NCI-H2081 treated with DMSO at 0.1 percent for 48 hours (cell line): ENCODE measurements at places on chromosomes 6 and 20.

GRCh38 chr6:159151266-159151855 lies 17.8 kb upstream of the FNDC1 start:
- no peak for DNase-seq

DNA sequence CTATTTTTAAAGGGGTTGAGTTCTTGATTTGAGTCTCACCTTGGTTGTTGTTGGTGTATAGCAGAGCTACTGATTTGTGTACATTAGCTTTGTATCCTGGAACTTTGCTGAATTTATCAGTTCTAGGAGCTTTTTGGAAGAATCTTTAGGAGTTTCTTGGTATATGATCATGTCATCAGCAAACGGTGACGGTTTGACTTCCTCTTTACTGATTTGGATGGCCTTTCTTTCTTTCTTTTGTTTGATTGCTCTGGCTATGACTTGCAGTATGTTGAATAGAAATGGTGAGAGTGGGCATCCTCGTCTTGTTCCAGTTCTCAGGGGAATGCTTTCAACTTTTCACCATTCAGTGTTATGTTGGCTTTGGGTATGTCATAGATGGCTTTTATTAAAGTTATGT lies 64.0 kb downstream of the CDYL start:
- DNase-seq: no peak

DNA sequence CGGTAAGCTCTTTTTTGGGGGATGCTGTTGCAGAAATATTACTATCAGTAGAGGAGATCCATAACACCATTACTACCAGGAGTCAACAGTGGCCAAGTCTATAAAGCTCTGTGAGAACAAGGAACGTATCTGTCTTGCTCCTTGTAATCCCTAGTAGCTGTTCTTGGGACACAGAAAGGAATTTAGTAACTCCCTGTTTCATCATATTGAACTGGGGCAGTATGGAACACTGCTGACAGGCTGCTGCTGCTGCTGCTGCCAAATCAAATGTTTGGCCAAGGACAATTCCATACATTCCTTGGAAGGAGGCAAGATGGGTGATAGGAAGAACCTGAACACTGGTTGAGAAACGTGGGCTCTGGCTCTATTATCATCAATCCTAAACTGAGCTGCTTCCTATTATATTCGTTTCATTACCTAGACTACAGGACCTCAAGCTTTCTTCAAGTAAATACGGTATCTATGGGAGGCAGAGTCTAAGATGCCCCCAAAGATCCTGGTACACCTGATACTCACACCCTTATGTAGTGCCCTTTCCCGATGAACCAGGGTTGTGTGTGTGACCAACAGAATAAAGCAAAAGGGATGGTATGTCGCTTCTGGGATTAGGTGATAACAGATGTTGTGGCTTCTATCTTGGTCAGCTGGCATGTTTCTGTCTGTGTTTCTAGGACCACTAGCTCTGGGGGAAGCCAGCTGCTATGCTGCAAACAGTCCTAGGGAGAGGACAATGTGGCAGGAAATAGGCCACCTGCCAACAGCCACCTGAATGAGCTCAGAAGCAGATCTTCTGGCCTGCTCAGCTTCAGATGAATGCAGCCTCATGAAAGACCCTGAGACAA lies 39.5 kb downstream of the ELOVL5 start:
- no peak for DNase-seq

GRCh38 chr6:21781128-21781527 lies 187.6 kb downstream of the SOX4 start:
- DNase-seq: no peak

DNA sequence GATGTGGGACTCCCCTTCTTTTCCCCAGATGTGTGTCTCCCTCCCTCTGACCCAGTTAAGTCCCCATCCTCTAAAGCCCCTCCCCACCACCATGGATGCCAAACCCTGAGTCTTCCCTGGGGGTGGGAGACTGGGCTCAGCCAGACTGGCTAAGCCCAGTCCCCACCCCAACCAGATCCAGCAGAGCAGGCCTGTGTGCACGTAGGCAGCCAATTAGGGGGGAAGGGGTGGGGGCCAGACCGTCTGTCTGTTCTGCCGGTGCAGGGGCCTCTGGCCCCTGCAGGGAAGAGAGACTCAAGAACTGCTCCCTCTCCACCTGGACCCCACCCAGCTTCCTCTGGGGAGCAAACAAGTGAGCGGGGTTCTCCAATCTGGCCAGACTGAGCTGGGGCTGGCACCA lies 605 bp downstream of the COX4I2 start:
- no peak for DNase-seq

- no peak for DNase-seq
Observed at GRCh38 chr6:49826743-49827406, 39.5 kb downstream of the CRISP1 start.

GRCh38 chr20:57579898-57580447 lies 19.1 kb downstream of the PCK1 start:
- no peak for DNase-seq

GRCh38 chr6:136405420-136406029 lies 115.9 kb upstream of the BCLAF1 start:
- DNase-seq: no peak

DNA sequence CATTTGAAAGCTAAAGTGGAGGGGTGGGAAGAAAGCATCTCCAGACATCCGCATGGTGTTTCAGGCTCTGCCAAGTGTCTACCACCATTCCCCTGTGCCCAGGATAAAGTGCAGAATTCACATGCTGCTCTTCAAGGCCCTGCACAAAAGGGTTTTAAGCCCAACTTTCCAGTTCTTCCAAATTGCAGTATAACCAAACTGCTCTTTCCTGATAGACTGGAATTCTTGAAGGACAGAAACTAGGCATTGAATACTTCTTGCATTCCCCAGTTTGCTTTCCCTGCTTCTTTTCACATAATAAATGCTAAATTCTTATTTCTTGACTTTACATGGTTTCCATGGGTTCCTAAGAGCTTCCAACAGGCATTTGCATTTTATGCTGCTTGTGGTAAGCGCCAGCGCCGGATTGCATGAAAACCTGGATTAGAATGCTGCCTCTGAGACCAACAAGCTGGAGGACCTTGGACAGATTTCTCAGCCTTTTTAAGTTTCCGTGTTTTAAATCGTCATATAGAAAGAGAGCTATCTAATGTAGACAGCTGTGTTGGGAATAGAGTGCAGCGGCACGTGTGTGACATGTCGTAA lies 7.9 kb downstream of the SOX4 start:
- no peak for DNase-seq
